Activated CD4-positive, alpha-beta T cell treated with anti-CD3 and anti-CD28 coated beads, Interleukin-2, amount 50 U/mL, for 48 hours (primary cell): ENCODE measurements at places on chromosomes 7 and 10.

- DNase-seq = no peak
These were observed 254.2 kb upstream of the C7orf33 start for GRCh38 chr7:148336411-148336810.

GRCh38 chr7:40525764-40526163 lies 391.0 kb downstream of the SUGCT start:
- DNase-seq = no peak

GRCh38 chr7:124255041-124255655 lies 222.3 kb upstream of the TMEM229A start:
- no peak for DNase-seq

DNA sequence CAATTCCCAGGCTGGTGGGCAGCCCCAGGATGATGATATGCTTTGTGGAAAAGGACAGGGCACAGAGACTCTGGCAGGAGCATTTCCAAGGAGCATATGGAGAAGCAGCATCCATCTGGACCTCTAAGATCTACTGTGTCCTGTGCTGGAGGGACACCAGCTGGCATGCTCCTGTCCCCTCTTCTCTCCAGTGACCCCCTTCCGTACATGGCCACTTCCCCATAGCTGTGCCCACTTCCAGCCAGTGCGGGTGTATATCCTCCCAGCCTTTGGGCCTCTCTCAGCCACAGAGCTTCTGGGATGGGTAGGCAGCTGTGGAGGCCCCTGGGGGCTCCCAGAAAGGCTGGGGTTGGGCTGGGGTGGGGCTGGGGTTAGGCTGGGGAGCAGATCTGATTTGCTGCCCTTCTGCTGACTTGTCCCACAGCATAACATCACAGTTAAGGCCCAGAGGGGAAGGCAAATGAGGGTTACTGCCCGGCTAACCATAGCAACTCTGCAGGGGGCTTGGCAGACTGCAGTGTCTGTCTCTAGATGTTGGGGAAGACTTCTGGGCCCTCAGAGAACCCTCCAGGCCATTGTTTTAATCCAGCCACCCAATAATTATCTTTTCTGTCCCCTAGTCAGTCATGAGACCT lies 6.3 kb downstream of the NPFFR1 start:
- DNase-seq = no peak

GRCh38 chr7:16563281-16564022 lies 36.8 kb downstream of the LRRC72 start:
- no peak for DNase-seq

DNA sequence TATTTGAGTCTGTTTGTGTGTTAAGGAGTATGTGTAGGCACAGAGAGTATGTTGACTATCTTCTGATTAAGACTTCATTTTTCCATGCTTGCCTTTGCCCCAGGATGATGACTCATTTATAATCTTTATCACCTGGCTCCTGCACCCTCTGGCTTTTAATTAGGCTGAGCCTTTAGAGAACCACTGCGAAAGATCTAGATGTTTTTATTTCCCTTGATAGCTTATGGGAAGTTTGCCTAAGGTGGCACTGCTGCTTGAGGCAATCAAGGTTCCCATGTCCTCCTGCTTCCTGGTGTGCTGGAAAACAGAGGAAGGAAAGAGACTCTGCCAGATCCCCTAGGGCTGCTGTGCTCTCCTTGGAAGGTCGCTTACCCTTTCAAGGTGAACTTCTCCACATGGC lies 114.6 kb downstream of the ARL4A start:
- no peak for DNase-seq

DNA sequence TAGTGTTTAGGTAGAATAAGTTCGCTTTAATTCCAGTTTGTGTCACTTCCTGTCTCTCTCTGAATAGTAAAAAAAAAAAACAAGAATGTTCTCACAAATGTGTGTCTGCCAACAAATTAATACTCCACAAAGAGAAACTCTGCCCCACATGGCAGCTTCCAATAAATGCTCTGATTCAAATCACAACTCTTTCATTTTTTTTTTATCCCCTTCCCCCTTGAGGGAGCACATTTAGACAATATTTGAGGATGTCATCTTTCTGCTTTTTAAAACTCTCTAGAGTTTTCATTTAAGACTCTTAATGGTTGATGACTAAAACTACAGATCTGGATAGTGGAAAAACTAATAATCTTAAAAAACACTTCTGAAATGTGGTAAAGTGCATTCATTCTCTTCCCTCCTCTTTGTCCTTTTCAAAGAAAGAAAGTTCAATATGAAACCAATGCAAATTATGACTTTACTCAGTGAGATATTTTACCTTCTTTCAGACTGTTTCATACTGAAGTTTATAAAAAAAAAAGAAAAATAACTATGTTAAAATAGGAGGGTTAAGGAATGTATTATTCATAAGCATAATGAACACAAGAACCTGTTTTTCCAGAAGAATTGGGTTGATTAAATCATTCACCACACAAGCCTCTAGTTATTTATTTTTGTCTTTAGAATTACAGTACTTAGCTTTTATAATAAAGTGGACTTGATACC lies 42.3 kb downstream of the ARID5B start:
- no peak for DNase-seq
